ENCODE measurements at places on chromosomes 3 and 15.

DNA sequence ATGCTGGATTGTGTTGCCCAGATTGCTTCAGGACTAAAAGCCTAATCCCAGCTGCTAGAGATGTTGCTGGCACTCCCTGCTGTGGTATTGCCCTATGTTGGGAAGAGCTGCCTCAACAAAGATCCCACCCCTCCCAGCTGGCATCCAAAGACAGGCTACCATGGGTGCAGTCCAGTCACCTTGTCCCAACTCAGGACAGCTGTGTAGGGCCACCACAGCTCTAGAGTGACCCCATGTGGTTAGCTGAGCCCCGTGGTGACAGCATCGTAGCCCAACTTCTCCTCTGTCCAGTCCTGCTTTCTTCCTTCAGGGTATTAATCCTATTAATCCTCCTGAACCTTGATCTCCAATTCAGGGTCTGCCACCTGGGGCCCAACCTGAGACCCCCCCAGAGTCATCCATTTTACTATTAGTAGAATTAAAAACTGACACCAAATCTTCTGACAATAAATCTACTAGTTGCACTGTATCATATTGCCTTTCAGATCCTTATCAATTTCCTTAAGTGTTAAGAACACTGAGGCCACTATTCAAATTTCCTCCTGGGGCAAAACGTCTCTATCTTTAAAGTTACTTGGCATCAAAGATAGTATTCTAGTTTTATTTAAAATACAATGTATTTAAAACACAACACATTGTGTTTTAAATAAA is 83.5 kb downstream of the AQP9 start:
- no peak for DNase-seq

GRCh38 chr3:16134173-16134928 is 40.1 kb upstream of the GALNT15 start:
- no peak for DNase-seq

- no peak for DNase-seq
Observed at GRCh38 chr15:31328969-31329639, 2.5 kb downstream of the KLF13 start.

DNA sequence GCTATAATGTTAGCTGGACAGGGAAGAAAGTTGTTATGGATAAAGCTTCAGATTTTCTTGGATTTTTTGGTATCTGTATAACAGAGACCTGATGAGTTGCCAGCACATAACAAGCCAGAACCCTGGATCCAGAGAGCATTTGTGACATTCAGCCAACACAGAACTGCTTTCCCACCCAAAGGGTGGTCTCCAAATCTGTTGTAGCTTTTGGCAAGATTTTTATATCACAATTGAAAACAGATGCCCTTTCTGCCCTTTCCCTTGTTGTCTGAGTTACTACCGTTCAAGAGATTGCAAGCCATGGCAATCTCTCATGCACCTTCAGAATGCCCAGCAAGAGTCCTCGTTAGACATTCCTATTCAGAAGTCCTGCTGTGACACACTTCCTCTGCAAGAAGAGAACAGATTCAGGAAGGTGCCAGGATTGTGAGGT is 107.6 kb upstream of the FGF7 start:
- DNase-seq = no peak

DNA sequence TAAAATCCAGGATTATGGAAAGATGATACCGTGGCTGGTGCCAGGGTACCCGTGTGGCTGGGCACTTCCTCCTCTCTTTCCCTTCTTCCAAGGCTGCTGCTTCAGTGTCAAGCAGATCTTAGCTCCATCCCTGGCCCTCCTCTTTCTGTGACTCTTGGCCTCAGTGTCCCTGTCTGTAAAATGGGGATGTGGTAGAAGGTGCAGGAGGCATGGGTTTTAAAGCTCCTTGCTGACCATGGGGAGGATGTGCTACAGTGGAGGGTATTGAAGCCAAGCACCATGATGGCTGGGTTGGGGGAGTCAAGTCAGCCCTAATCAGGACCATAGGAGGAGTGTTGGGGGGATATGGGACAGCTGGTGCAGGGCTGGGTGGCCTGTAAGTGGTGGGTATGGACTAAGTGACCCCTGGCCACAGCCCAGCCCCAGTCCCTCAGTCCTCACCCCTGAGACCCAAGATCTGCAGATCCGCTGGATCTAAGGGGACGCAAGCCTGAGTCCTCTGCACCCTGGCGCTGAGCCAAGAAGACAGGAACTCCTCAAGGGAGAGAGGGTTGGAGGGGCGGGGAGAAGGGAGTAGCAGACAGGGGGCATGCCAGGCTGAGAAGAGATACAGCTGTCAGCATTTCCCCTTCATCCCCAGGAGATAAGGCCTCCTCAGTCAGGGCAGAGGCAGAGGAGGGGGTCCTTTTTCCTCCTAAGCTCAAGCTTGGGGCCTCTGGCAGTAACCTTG is 12.0 kb downstream of the PTH1R start:
- no peak for DNase-seq

- peak; percentile 54 for DNase-seq
Observed at GRCh38 chr3:168047190-168047795, 48.4 kb downstream of the GOLIM4 start.

DNA sequence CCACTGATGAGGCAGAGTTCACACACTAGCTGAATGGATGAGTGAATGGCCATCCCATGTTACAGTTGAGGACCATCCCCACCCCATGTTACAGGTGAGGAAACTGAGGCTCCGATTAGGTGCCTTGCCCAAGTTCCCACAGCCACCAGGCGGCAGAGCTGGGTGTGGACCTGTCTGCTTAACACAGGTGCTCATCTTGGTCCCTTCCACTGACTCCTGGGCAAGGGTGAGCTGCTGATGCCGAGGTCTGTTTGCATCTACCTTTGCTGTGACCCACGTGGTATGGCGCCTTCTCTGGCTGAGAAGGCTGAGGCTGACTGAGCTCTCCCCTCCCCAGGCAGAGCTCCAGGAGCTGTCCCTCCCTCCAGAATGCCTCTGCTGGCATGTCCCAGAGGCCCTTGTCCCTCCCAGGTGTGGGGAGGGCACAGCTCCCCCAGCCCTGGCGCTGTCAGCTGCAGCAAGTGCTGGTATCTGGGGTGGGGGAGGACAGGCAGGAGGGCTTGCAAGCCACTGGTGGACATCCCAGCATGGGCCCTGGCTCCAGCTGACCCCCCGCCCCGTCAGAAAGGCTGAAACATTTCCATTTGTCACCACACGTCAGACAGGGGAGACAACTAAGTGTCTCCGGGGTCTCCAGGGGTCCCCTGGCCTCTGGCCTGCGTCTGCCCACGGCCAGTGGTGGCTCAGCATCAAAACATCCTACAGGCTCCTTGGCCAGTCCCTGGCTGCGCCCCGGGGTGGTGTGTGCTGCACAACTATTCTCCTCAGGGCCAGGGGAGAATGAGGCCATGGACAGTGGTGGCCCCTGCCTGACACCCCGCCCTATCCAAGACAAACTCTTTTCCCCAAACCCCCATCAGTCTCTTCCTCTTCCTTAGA is 105.4 kb downstream of the ADCY5 start:
- DNase-seq = no peak

DNA sequence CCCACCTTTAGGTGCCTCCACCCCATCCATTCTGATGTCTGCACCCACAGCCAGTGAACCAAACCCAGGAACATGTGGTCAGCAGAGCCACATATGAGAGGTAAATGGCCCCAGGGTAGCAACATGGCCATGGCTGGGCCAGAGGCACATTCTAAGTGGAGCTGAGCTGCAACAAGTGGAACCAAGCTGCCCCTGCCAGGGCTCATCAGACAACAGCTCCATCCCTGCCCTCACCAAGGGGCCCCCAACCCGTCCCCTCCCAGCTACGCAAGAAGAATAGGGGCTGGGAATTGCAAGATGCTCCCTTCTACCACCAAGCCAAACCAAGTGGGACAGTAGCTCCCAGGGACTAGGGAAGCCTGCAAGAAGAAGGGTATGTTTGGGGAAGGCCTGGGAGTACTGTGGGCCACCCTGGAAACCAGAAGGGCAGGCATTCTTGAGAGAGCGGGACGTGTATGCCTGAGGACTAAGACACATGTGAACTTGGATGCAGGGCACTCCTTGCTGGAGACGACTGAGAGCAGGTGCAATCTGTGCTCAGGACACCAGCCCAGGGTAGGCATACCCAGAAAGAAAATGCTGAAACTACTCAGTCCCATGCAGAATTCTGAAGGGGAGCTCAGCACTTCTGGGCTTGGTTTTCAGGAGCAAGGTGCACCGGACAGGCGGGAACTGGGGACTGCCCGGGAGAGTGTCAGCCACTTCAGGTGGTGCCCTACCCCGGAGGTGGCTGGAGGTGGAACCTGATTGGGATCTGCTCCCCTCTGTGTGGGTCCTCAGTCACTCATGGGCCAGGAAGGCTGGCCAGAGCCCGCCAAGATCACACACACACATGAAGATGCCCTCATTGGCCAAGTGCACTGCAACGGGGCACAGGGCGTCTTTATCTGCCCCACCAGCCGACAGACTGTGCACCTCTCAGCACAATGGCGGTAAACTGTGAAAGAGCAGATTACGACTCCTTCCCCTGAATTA is 9.5 kb downstream of the MYL3 start:
- no peak for DNase-seq

DNA sequence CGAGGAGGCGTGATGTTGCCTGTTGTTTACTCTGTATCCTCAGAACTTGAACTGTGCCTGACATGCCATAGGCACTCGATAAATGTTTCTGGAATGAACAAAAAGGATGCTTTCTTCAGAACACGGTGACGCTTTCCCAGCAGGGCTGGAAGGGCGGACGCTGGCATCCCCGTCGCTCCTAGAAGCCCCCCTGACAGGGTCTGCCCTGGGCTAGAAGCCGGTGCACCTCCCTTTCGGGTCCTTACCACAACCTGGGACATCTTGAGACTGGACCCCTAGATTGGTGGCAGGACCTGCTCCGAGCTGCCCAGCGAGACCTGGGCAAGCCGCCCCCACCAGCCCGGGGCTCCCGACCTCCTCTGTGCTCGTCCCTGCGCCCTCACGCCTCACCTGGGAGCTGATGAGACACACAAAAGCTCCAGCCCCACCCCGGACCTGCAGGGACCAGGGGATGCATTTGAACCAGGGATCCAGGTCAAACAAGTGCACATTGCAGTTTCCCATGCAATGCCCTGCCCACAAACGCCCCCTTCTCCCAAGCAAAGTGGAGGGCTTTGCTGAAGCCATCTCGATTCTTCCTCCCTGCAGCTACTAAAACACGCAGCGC is 131.2 kb upstream of the MEF2A start:
- no peak for DNase-seq

- DNase-seq = no peak
Observed at GRCh38 chr15:67820992-67821783, 4.1 kb upstream of the SKOR1 start.

- DNase-seq = no peak
Observed at GRCh38 chr3:43674345-43675085, 16.2 kb upstream of the ABHD5 start.

- DNase-seq = no peak
Observed at GRCh38 chr15:69232765-69233164, 65.9 kb upstream of the PAQR5 start.

DNA sequence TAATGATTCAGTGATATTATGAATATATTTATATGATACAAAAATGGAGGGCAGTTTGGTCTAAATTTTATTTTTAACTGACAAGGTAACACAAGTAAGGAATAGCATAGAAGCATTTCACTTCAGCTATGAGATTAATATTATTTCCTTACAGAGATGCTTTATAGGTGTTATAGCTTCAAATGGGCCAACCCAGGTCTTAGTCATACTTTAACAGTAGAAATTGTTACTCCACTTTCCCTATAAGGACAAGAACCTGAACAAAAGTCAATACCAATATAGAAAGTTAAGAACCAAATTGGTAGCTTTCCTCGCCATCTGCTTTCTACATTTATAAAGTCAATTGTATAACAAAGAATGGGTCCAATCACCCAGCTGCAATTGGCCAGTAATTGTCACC is 570.6 kb downstream of the FOXP1 start:
- DNase-seq = no peak

DNA sequence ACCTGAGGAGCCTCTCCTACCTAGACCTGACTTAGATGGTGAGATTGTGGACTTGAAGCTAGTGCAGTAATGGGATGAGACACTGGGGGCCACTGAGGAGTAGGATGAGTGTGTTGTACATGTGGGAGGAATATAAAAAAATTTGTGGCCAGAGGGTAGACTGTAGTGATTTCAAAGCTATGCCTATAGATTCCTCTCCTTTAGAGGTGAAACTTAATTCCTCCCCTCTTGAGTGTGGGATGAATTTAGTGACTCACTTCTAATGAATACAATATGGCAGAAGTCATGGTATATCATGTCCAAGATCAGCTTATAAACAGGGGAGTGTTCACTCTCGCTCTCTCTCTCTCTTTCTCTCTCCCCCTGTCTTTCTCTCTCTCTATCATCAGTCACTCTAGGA is 6.7 kb downstream of the ZNF860 start:
- no peak for DNase-seq

- no peak for DNase-seq
Observed at GRCh38 chr3:188217011-188217463, 63.1 kb downstream of the LPP start.

All from memory B cell (primary cell).